ENCODE measurements at places on chromosomes 4 and X. TPM values are rescaled to one million over a fixed set of nuclear protein-coding genes. Genes with fewer than 3 reads are reported as not detected.

- no peaks in the 10 kb centered on the region for H3K36me3 ChIP-seq
- peaks cover 6% of the 10 kb centered on the region for H3K4me1 ChIP-seq
- no peak overlapping the region for H3K4me3 ChIP-seq
- no peaks in the 10 kb centered on the region for H3K27me3 ChIP-seq
- no peak for DNase-seq
- no peak overlapping the region for H3K27ac ChIP-seq
These were observed 51.2 kb downstream of the TBC1D14 start for GRCh38 chr4:6960628-6961412.

- H3K27ac ChIP-seq: peak overlapping the region; percentile 57
- H3K4me3 ChIP-seq: no peak overlapping the region
- no peaks in the 10 kb centered on the region for H3K27me3 ChIP-seq
- DNase-seq: no peak
- H3K4me1 ChIP-seq: no peaks in the 10 kb centered on the region
These were observed 34.4 kb downstream of the SLAIN2 start for GRCh38 chr4:48375651-48376304.

- H3K4me3 ChIP-seq: no peak overlapping the region
- H3K4me1 ChIP-seq: peaks cover 4% of the 10 kb centered on the region
- H3K27ac ChIP-seq: no peak overlapping the region
- no peaks in the 10 kb centered on the region for H3K27me3 ChIP-seq
These were observed 345.7 kb upstream of the NR3C2 start for GRCh38 chr4:148787831-148788477.

GRCh38 chr4:151031831-151032605 lies 16.9 kb upstream of the LRBA start:
- H3K27ac ChIP-seq: no peak overlapping the region
- H3K27me3 ChIP-seq: no peaks in the 10 kb centered on the region
- DNase-seq: no peak
- no peak overlapping the region for H3K4me3 ChIP-seq
- H3K36me3 ChIP-seq: peaks cover 2% of the 10 kb centered on the region

DNA sequence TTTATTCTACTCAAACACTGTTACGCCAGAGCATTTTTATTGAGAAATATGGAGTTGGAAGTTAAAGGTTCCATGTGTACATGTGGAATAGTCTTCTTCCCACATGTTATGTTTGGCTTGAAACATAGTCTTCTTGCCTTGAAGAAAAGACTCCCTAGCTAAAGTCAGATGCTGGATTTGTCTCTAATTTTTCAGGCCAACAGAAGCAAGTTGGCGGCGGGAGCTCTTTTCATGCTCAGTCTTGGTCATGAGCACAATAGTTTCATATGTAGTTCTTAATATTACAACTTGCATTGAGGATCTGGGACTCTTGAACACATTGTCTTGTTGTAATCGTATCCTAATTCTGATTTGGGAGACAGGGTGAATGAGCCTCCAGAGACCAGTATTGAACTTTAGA lies 19.4 kb downstream of the SEPTIN11 start:
- peaks cover 5% of the 10 kb centered on the region for H3K36me3 ChIP-seq
- no peak overlapping the region for H3K27ac ChIP-seq
- H3K4me1 ChIP-seq: peaks cover 5% of the 10 kb centered on the region
- no peaks in the 10 kb centered on the region for H3K27me3 ChIP-seq
- H3K4me3 ChIP-seq: no peak overlapping the region

GRCh38 chr4:22595684-22596083 lies 79.8 kb upstream of the ADGRA3 start:
- H3K27ac ChIP-seq: no peak overlapping the region
- no peaks in the 10 kb centered on the region for H3K4me1 ChIP-seq
- H3K27me3 ChIP-seq: no peaks in the 10 kb centered on the region
- DNase-seq: no peak

DNA sequence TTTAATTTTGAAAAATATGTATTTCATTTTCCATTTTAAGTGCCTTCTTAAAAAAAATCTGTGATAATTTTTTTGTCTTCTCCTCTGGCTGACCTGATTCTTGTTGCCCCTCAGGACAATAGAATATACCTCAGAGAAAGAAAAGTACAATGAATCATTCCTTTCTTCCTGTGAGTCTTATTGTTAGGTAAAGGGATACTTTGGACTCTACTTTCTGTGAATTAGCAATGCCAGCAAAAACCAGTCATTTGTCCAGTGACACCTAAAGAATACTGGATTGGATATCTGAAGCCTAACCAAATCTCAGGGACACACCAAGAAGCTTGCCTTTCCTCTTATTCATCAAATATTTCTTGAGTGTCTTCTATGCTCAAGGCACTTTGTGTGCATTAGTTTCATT lies 102.1 kb downstream of the AREG start:
- no peak for DNase-seq
- H3K36me3 ChIP-seq: no peaks in the 10 kb centered on the region
- peaks cover 2% of the 10 kb centered on the region for H3K4me1 ChIP-seq
- H3K27me3 ChIP-seq: no peaks in the 10 kb centered on the region
- H3K4me3 ChIP-seq: no peak overlapping the region

GRCh38 chr4:87953826-87954225 lies 21.7 kb upstream of the SPP1 start:
- no peaks in the 10 kb centered on the region for H3K36me3 ChIP-seq
- H3K27ac ChIP-seq: no peak overlapping the region
- no peak overlapping the region for H3K4me3 ChIP-seq
- H3K27me3 ChIP-seq: no peaks in the 10 kb centered on the region
- H3K4me1 ChIP-seq: peaks cover 17% of the 10 kb centered on the region

GRCh38 chr4:128358231-128358912 lies 70.8 kb upstream of the PGRMC2 start:
- no peak overlapping the region for H3K4me3 ChIP-seq
- H3K27me3 ChIP-seq: no peaks in the 10 kb centered on the region
- no peak for DNase-seq
- no peak overlapping the region for H3K27ac ChIP-seq

DNA sequence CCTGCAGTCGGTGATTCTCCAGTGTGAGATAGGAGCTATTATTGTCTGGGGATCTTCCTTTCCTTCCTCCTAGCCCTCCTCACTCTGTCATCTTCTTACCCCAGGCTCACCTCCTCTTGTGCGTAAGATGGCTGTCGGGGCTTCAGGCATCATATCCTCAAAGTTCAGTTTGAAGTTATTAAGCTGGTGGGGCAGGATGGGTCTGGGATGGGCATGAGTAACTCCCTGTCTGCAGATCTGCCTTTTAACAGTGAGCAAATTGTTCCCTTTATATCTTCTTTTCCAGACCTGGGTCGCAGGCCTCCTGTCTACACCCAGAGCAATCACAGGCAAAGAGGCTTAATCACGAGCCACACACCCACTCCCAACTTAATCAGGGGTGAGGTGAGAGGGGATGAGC lies 900 bp upstream of the MTMR1 start:
- no peak for DNase-seq
- peaks cover 6% of the 10 kb centered on the region for H3K4me1 ChIP-seq

DNA sequence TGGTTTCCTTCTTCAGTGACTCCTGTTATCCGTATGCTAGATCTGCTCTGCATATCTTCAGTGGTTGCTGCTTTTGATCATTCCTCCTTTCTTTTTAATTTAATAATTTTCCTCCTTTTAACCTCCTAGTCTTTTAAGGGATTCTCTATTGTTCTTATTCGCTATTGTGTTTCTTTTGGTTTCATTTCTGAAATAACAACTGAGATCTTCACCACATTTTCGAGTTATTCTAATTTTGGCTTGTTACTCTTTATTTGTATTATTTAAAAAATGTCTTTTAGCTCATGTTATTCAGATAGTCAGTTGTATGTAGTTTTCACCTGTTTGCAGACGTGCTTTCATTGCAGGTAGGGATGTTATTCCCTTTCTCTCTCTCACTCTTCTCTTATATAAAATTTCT lies 24.9 kb downstream of the IGFBP7 start:
- DNase-seq: no peak
- H3K36me3 ChIP-seq: peaks cover 14% of the 10 kb centered on the region
- H3K4me3 ChIP-seq: no peak overlapping the region
- no peaks in the 10 kb centered on the region for H3K27me3 ChIP-seq
- no peak overlapping the region for H3K27ac ChIP-seq
- no peaks in the 10 kb centered on the region for H3K4me1 ChIP-seq

DNA sequence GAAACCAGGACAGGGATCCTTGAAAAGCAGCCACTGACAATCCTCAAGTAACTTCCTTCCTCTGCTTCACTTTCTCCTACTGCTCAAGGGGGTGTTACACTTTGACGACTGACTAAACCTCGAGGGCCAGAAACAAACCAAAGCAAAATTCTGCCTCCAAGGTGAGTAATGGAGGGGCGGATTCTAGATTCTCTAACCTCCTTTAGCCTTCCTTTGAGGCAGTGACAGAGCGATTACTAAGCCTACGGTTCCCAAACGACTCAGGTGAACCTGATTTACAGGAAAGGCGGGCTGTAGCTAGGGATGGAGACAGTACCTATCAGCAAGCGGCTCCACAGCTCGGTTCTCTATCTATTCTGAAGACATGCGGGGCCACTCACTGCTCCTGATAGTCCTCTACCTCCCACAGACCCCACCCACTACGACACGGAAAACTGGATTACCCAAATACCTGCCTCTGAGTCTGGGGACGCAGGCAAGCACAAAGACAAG lies 487 bp downstream of the TBCK start:
- H3K4me1 ChIP-seq: no peaks in the 10 kb centered on the region
- no peaks in the 10 kb centered on the region for H3K27me3 ChIP-seq
- no peak for DNase-seq
- H3K27ac ChIP-seq: peak overlapping the region; percentile 63

DNA sequence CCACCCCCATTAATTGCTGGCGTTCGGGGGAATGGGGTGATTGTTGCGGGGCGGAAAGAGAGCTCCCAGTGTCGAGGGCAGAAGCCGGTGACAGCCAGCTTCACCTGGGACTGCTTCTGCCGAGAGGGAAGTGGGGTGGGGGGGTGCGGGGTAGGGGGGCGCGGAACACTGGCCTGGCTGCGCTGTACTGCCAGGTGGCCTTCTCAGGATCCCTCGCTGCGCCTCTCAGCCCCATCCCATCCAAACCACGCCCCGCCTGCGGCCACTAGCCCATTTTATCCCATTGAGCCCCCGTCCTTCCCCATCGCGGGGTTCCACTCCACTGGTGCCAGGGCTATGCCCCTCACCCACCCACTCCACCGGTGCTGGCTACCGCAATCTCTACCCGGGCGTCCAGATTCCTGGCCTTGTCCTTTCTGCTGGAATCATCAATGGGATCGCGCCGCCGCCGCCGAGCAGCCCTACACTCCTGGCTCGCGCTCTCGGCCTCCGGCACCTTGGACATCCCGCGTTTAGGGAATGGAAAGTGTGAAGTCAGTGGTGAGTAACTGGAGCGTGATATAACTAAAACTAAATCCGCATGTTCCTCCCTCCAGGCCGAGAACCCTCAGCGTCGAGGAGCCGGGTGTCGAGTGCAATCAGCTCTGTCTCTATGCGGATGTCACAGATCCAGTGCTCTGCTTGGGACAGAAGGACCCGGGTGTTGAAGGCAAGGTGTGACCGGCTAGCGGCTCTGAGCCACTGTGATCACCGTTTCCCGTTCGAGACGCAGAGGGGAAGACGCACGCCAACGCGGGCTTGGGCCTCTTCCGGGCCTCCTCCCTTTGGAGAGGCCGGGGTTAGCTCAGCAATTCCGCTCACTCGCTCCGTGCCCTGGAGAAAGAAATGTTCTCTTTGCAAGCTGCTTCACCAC lies 20.5 kb downstream of the NKX3-2 start:
- H3K4me1 ChIP-seq: no peaks in the 10 kb centered on the region
- DNase-seq: no peak
- no peak overlapping the region for H3K27ac ChIP-seq
- peaks cover 75% of the 10 kb centered on the region for H3K27me3 ChIP-seq
- H3K4me3 ChIP-seq: peak overlapping the region; percentile 68

DNA sequence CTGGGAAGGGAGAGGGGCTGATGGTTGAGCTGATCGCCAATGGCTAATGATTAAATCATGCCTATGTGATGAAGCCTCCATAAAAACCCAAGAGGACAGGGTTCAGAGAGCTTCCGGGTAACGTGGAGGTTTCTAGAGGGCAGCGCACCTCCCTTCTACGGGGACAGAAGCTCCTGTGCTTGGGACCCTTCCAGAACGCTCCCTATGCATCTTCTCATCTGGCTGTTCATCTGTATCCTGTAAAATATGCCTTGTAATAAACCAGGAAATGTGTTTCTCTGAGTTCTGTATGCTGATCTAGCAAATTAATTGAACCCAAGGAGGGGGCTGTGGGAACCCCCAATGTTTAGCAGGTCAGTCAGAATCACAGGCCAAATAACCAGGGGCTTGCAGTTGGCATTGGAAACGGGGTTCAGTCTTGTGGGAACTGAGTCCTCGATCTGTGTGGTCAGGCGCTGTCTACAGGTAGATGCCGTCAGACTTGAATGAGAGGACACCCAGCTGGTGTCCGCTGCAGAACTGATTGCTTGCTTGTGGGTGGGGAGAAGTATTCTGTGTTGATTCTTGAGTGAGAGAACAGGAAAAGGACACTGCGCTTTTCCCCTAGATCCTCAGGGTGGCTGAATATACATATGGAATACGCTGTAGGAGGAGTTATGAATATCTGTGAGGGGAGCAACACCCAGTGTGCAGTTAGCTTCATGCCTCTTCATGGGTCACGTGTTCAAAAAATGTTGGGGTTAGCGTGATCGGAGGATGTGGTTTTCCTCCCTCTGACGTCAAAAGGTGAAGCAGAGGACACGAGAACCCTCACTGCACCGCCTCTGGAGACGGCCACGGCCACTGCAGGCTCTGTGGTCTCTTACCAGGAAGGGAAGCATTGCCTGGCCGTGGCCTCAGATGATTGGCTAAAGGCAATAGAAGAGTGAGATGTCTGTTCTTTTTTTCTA lies 29.2 kb downstream of the HTT-AS start:
- H3K4me3 ChIP-seq: no peak overlapping the region
- H3K4me1 ChIP-seq: no peaks in the 10 kb centered on the region
- no peak overlapping the region for H3K27ac ChIP-seq
- DNase-seq: no peak

DNA sequence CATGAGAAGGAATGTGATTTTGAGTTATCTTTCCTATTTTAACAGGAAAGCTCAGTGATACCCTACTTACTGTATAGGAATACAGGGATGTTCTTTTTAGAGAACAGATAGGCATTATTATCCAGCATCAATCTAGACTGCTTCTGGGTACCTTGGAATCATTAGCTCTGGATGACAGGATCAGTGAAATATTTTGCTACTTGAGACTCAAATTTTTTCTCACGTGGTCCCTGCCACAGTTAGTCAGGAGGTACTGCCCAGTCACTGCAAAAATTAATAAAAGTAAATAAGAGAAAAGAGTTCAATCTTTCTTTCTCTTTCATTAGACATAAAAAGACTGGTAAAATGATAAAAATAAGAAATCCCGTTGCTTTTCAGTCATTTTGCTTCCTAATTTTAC lies 5.5 kb downstream of the ZNF827 start:
- H3K27ac ChIP-seq: no peak overlapping the region
- no peak for DNase-seq
- no peak overlapping the region for H3K4me3 ChIP-seq
- peaks cover 10% of the 10 kb centered on the region for H3K4me1 ChIP-seq
- no peaks in the 10 kb centered on the region for H3K27me3 ChIP-seq

DNA sequence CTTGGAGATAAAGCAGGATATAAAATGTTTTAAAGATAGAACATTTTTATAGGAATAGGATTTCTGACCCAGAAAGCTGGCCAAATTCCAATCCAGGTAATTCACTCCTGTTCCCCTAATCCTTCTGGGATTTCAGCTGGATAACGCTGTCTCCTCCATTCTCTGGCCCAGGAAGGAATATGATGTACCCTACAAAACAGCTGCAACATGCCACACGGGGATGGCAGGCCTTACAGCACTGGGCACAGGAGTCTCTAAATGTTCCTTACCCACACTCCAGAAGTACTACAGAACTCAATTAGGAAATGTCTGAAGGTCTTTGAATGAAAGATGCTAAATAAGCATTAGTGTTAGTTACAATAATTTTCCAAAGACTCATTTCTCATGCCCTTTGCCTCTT lies 15.8 kb downstream of the CAMK2D start:
- H3K27me3 ChIP-seq: no peaks in the 10 kb centered on the region
- no peaks in the 10 kb centered on the region for H3K36me3 ChIP-seq
- no peak for DNase-seq

Gene SLC34A2
- 0.35 TPM for total RNA-seq

Gene DCAF8L2
- total RNA-seq: not detected

Measured in H9 (cell line).